ENCODE measurements at places on chromosomes 5 and 9.

DNA sequence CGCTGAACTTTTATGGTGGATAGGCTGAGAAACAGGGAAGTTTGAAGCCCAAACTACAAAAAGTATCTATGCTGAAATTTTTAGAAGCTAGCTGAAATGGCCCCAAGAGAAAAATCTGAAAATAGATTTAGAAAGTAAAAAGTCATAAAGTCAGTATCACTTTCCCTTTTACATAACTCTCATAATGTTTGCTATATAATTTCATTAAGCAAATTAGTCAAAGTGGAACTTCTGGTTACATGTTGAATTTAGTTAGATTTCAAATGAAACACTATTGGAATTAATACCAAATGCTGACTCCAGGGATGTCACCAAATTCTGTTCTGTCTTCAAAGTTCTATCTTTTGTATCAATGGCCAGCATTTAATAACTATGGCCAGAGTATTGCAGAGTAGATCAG is 126.9 kb downstream of the TTC39B start:
- no peak for DNase-seq

- no peak for DNase-seq
Measured at GRCh38 chr9:108386032-108386431, 469.8 kb downstream of the ACTL7B start.

DNA sequence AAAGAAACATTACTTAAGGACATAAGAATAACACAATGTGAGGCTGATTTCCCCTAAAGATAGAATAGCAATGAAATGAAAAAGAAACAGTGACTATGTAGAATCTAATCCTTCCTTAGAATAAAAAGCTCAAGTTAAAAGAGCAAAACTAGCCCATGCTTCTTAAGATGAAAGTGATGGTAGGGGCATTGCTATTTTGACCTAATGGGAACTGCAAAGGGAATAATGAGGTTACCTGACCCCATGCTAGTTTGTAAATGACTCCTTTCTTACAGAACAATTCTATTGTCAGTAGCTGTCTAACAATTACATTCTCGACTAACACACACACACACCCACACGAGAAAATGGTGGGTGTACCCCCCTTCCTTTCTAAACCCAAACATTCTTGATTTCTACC is 575.8 kb downstream of the CSNK1G3 start:
- no peak for DNase-seq

- no peak for DNase-seq
Measured at GRCh38 chr5:32625547-32625946, 40.2 kb downstream of the SUB1 start.

GRCh38 chr5:80990527-80990926 is 30.4 kb downstream of the RASGRF2 start:
- DNase-seq, result no peak

DNA sequence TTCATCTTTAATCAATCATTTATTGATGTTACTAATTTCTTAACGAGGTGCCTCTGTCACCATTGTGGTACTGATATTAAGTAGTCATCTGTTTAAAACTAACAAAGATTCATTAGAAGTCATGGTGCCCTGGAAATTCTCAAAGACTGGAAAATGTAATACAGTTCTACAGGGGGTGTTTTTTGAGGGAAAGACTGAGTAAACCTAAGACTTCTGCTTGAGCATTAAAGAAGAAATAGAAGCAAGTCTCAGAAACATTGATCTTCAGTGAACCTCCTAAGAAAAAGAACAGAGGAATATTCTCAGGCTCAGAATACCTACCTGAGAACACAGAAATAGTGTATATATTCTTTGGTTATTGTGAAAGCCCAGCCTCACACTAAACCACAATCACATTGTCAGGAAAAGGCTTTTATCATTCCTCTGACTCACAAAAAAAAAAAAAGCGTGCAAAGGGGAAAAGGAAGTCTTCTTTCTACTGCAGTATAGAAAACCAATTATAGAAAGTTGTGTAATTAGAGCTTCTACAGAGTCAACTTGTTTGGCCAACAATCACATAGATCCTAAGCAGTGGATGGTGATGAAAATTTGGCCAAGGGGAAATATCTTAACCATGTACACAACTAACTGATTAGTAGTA is 60.8 kb downstream of the HINT1 start:
- no peak for DNase-seq

GRCh38 chr5:56456002-56456401 is 222.9 kb upstream of the ANKRD55 start:
- no peak for DNase-seq

GRCh38 chr5:149366169-149366729 is 8.4 kb downstream of the PCYOX1L start:
- no peak for DNase-seq

- DNase-seq, result no peak
Measured at GRCh38 chr9:121706149-121706750, 54.8 kb downstream of the DAB2IP start.
